Neural progenitor cell (in vitro differentiated cells): ENCODE measurements at places on chromosomes 7 and 10. TPM values are rescaled to one million over a fixed set of nuclear protein-coding genes. Genes with fewer than 3 reads are reported as not detected.
A peak's percentile ranks its signal among the peaks of the same experiment; 100 is the strongest.

OPN1SW gene
- total RNA-seq = 0.46 TPM in 1 of 2 replicates, not detected in the other

APBB1IP gene
- not detected in 2 replicates for total RNA-seq

GPR26 gene
- total RNA-seq = not detected in 2 replicates

ANKIB1 gene
- total RNA-seq = 37.7 and 52.1 TPM in 2 replicates

ANKRD16 gene
- total RNA-seq = 5.9 and 18.1 TPM in 2 replicates

TRPV5 gene
- total RNA-seq = not detected in 2 replicates

CPVL gene
- total RNA-seq = 40.5 and 56.6 TPM in 2 replicates

BTBD16 gene
- total RNA-seq = not detected in 2 replicates

C10orf67 gene
- total RNA-seq = not detected in 2 replicates

VPS37D gene
- 7.0 and 24.6 TPM in 2 replicates for total RNA-seq

PLXDC2 gene
- 30.1 and 44.2 TPM in 2 replicates for total RNA-seq

DNA sequence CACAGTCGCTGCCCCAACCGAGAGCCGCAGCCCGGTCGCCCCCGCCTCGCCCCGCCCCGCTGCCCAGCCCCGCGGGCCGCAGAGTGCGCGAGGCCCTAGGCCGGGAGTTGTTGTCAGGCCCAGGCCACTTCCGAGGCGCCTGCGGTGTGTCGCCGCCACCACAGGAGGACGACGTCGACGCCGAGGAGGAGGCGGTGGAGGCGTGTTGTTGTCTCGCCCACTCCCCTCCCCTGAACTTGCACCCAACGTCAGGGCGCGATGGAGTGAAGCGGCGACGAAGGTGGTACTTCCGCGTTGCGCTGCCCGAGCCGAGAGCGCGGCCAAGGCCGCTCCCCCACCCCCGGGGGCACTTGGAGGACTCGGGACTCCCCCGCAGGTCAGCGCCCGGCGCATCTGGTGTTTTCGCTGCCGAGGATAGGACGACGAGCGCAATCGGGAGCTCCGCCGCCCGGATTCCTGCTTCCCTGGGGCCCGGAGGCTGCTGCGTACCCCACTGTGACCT is at the start of gene CDK13:
CDK13 (plus strand) TSS at position 286 of the 502 bp plus-strand sequence. CDS start 386 bp downstream, outside the sequence.
- H3K4me1 ChIP-seq = peaks cover 18% of the 10 kb centered on the region
- H3K27ac ChIP-seq = peak within 1 kb of the TSS; percentile 95
- peak; percentile 88 for DNase-seq

DNA sequence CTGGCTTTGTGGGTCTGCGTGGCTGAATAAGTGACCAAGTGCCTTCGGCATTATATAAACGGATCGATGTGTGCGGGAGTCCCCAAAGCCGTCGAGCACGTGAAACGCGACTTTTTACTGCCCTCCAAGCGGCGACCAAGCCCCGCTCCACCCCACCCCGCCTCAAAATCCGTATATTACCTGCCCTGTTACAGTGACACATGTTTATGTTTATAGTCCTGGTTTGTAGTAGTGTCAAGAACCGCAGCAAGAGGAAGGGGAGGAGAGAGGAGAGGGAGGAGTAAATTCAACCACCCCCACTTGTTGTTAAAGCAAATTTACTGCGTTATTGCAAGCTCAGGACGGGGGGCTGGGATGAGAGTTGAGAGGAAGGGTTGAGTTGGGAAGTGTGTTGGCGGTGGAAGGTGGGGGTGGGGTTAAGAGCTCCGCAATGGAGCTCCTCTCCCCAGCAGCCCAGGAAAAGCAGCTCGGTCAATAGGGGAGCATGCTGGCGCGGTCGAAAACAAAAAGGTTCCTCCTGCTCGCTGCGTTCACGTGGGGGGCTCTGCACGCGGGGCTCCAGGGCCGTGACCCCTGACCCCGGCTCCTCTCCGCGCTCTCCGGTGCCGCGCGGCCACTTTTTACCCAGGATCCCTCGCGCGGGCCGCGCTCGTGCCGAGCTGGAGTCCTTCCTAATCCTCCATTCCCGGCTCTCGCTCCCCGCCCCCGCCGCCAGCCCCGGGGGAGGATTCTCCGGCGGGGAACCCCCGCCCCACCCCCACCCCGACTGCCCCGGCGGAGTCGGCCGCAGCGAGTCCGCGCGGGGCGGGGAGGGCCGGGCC is at the start of gene SKIDA1:
SKIDA1 (minus strand) TSS at position 316 of the 821 bp plus-strand sequence. CDS start 7,860 bp downstream, outside the sequence.
- H3K27ac ChIP-seq = peak within 1 kb of the TSS; percentile 99
- H3K4me3 ChIP-seq = peak within 1 kb of the TSS; percentile 97
- H3K36me3 ChIP-seq = no peaks in the 10 kb centered on the region
- no peaks in the 10 kb centered on the region for H3K27me3 ChIP-seq
- peaks cover 53% of the 10 kb centered on the region for H3K4me1 ChIP-seq
- peak; percentile 98 for DNase-seq

DNA sequence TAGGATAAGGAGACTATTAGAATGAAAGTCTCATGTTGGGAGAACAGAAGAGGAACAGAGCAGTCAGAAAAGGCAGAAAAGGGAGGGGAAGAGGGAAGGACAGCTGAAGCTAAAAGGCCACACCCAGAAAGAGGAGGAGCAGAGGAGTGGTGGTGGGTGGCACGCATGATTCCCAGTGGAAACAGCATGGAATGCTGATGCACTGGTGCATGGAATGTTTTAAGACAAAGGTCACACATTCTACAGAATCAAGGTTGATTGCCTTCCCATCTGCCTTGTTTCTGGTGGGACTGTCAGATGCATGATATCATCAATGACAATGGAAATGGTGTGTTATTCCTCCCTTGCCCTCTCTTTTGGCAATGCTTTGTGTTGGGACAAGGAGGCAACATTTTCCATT is 285.4 kb upstream of the MKI67 start:
- DNase-seq = no peak
- H3K27me3 ChIP-seq = no peaks in the 10 kb centered on the region
- H3K36me3 ChIP-seq = no peaks in the 10 kb centered on the region
- H3K4me3 ChIP-seq = no peak overlapping the region
- H3K27ac ChIP-seq = no peak overlapping the region

DNA sequence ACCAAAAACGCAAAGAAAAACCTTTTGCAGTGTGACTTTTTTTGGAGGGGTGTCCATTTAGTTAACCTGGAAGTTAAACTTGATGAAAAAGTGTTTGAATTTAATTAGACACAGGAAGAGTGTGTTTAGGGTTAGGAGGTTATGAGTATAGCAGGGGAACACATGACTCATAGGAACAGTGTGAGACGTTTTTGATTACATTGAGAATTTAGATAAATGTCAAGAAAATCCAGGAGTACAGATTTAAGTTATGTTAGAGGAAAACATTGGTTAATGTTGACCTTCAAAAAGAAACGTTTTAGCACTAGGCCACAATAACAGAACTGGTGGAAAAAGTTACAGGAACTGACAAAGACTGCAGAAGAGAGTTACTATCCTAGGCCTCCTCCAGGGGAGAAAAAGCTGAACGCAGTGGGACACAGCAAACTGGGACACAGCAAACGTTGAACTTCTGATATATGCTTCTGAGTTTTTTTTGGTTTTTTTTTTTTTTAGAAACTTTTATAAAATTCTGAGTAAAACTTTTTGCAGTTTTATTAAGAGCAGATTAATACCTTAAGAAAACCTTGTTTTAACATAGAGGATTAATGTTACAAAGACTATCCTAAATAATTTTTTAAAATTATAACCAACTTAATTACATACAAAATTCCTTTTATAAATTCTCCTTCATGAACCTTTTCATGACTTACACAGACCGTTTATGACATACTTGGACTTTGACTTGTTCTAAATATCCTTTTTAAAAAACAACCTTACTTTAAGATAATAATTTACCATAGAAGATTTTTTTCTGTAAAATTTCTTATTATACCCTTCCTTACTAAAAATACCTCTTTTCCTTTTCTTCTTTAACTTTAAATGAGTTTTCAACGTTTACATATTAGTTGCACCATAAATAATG is 22.2 kb downstream of the LANCL2 start:
- peaks cover 3% of the 10 kb centered on the region for H3K36me3 ChIP-seq
- no peak overlapping the region for H3K4me3 ChIP-seq
- no peaks in the 10 kb centered on the region for H3K27me3 ChIP-seq
- no peak overlapping the region for H3K27ac ChIP-seq

- no peaks in the 10 kb centered on the region for H3K4me1 ChIP-seq
- H3K27me3 ChIP-seq = no peaks in the 10 kb centered on the region
- peak; percentile 64 for DNase-seq
Measured at GRCh38 chr7:15305002-15305600, 256.7 kb downstream of the AGMO start.

DNA sequence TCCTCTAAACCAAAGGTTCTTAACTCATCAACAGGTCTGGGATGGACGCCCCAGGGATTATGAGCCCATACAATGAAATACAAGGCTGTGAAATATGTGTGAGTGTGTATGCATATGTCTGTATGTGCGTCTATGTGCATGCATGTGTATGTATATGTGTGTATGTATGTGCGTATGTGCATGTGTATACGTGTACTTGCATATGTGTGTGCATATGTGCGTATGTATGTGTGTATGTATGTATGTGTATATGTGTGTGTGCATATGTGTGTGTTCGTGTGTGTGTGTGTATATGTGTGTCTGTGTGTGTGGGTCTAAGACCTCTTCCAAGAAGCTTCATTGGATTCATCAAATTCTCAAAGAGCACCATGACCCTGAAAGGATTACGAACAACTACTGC is 112.3 kb downstream of the SFMBT2 start:
- DNase-seq = no peak
- no peaks in the 10 kb centered on the region for H3K4me1 ChIP-seq
- no peaks in the 10 kb centered on the region for H3K27me3 ChIP-seq
- no peaks in the 10 kb centered on the region for H3K36me3 ChIP-seq

DNA sequence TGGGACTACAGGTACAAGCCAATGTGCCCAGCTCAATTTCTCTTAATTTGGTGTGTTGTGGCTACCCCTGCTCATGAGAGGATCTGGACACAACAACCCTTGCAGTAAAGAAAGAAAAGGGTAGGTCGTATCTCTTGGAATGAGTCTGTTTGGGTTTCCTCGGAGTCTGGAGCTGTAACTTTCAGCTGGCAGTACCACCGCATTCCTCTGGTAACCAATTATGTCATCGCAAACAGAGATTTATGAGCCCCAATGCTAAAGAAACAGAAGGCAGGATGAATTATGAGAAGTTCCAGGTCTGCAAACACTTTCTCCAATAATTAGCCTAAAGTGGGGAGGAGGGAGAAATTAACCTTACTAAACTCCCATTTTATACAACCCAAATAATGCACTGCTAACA is 186.6 kb upstream of the NRP1 start:
- no peak for DNase-seq
- H3K27ac ChIP-seq = no peak overlapping the region
- no peak overlapping the region for H3K4me3 ChIP-seq
- no peaks in the 10 kb centered on the region for H3K27me3 ChIP-seq
- no peaks in the 10 kb centered on the region for H3K4me1 ChIP-seq
- no peaks in the 10 kb centered on the region for H3K36me3 ChIP-seq

GRCh38 chr7:116861717-116862116 is 670 bp upstream of the CAPZA2 start:
- DNase-seq = no peak
- no peaks in the 10 kb centered on the region for H3K36me3 ChIP-seq
- no peak overlapping the region for H3K4me3 ChIP-seq
- no peaks in the 10 kb centered on the region for H3K27me3 ChIP-seq
- H3K4me1 ChIP-seq = peaks cover 7% of the 10 kb centered on the region
- H3K27ac ChIP-seq = no peak overlapping the region

- no peak overlapping the region for H3K27ac ChIP-seq
- H3K4me3 ChIP-seq = no peak overlapping the region
- peaks cover 8% of the 10 kb centered on the region for H3K36me3 ChIP-seq
- H3K27me3 ChIP-seq = no peaks in the 10 kb centered on the region
Measured at GRCh38 chr10:13615650-13616300, 29.0 kb downstream of the PRPF18 start.

GRCh38 chr10:121994429-121994941 is 5.5 kb downstream of the TACC2 start:
- no peaks in the 10 kb centered on the region for H3K36me3 ChIP-seq
- peak overlapping the region; percentile 7 for H3K27ac ChIP-seq
- no peak overlapping the region for H3K4me3 ChIP-seq
- peak; percentile 65 for DNase-seq
- H3K4me1 ChIP-seq = peaks cover 20% of the 10 kb centered on the region

DNA sequence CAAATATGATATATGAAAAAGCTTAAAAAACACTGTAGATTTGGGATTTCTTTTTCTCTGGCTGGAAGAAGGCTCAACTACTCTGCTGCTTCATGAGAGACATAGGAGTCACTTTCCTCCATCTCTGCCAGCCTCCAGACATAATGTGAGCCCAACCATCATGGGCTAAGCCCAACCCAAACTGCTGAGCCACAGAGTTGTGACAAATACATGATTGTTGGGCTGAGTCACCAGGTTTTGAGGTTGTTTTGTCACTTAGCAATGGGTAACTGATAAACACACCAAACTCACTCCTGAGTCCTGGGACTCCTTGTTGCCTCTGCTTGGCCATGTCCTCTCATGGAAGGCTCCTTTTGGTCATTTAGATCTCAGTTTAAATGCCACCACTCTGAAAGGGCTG is 381.8 kb upstream of the FZD8 start:
- H3K36me3 ChIP-seq = no peaks in the 10 kb centered on the region
- H3K4me3 ChIP-seq = no peak overlapping the region
- no peak overlapping the region for H3K27ac ChIP-seq
- peaks cover 2% of the 10 kb centered on the region for H3K4me1 ChIP-seq
- DNase-seq = peak; percentile 9

- H3K4me3 ChIP-seq = no peak overlapping the region
- H3K4me1 ChIP-seq = peaks cover 10% of the 10 kb centered on the region
- no peak for DNase-seq
- no peak overlapping the region for H3K27ac ChIP-seq
Measured at GRCh38 chr7:6419310-6419773, 28.4 kb downstream of the DAGLB start.

GRCh38 chr7:38950309-38950708 is 27.4 kb upstream of the POU6F2 start:
- no peak overlapping the region for H3K27ac ChIP-seq
- DNase-seq = no peak
- no peaks in the 10 kb centered on the region for H3K27me3 ChIP-seq
- H3K36me3 ChIP-seq = no peaks in the 10 kb centered on the region

GRCh38 chr10:104259456-104259855 is 4.8 kb downstream of the GSTO1 start:
- no peaks in the 10 kb centered on the region for H3K36me3 ChIP-seq
- DNase-seq = no peak
- peaks cover 6% of the 10 kb centered on the region for H3K4me1 ChIP-seq

DNA sequence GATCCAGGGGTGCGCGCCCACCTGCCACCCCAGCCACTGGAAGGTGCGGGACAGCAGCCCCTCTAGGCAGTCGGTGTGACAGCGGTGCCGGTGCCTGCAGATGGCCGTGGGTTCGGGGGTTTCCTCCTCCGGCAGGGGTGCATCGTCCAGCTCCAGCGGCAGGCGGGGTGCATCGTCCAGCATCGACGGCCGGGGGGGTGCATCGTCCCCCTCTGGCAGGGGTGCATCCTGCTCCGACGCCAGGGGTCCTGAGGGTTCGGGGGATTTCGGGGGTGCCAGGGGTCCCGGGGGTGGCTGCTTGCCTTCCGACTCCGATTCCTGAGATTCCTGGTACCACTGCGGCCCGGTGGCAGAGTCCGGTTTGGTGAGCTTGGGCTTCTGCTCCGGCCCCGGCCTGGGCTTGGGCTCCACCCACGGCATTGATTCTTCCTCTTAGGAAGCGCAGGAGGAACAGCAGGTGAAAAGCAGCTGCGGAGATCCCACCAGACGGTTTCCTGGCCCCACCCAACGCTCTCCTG is 90.2 kb upstream of the RAB18 start:
- H3K36me3 ChIP-seq = no peaks in the 10 kb centered on the region
- no peaks in the 10 kb centered on the region for H3K27me3 ChIP-seq
- H3K4me3 ChIP-seq = no peak overlapping the region
- DNase-seq = no peak
